Naive thymus-derived CD8-positive, alpha-beta T cell (primary cell): ENCODE measurements at places on chromosomes 2 and 18. TPM values are rescaled to one million over a fixed set of nuclear protein-coding genes. Genes with fewer than 3 reads are reported as not detected.

DSG3 gene
- polyA plus RNA-seq: not detected

GRCh38 chr2:1499033-1499795 lies 86.0 kb downstream of the TPO start:
- no peak for DNase-seq
- H3K36me3 ChIP-seq: no peaks in the 10 kb centered on the region
- no peaks in the 10 kb centered on the region for H3K27me3 ChIP-seq

GRCh38 chr2:1837458-1837857 lies 93.1 kb upstream of the PXDN start:
- no peaks in the 10 kb centered on the region for H3K4me1 ChIP-seq
- DNase-seq: no peak
- no peak overlapping the region for H3K27ac ChIP-seq

GRCh38 chr2:73225513-73226360 lies 7.3 kb downstream of the PRADC1 start:
- DNase-seq: no peak
- H3K4me3 ChIP-seq: no peak overlapping the region

GRCh38 chr18:54192900-54193299 lies 31.6 kb downstream of the MBD2 start:
- no peak overlapping the region for H3K27ac ChIP-seq
- H3K36me3 ChIP-seq: no peaks in the 10 kb centered on the region
- DNase-seq: no peak

DNA sequence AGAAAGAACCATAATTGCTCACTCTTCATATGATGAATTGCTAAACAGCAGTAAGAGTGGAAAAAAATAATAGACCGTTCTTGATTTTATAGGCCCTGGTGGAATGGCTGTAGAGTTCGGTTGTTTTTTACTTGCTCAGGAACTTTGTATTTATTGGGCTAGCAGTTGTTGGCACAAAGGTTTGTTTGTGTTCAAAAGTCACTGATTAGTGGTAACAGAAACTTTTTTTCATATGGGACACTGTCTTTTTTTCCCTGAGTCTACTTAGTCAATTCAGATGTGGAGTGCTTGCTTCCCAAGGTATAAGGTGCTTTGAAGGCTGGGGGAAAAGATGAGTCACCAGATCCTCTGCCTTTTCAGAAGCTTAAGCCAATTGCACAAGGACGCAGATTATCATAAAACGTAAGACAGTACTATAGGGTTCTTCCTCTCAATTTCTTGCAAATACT lies 25.8 kb downstream of the PHLPP1 start:
- DNase-seq: no peak
- H3K4me1 ChIP-seq: peaks cover 6% of the 10 kb centered on the region
- no peak overlapping the region for H3K4me3 ChIP-seq
- no peak overlapping the region for H3K27ac ChIP-seq

PCARE gene
- not detected for polyA plus RNA-seq

PIEZO2 gene
- polyA plus RNA-seq: not detected

- H3K27me3 ChIP-seq: peaks cover 2% of the 10 kb centered on the region
- DNase-seq: no peak
- H3K27ac ChIP-seq: no peak overlapping the region
- peak overlapping the region; percentile 1 for H3K4me3 ChIP-seq
Observed at GRCh38 chr2:6780765-6781274, 84.9 kb downstream of the CMPK2 start.

ALK gene
- not detected for polyA plus RNA-seq

IWS1 gene
- 12.4 TPM for polyA plus RNA-seq

FAM237A gene
- polyA plus RNA-seq: not detected

DNA sequence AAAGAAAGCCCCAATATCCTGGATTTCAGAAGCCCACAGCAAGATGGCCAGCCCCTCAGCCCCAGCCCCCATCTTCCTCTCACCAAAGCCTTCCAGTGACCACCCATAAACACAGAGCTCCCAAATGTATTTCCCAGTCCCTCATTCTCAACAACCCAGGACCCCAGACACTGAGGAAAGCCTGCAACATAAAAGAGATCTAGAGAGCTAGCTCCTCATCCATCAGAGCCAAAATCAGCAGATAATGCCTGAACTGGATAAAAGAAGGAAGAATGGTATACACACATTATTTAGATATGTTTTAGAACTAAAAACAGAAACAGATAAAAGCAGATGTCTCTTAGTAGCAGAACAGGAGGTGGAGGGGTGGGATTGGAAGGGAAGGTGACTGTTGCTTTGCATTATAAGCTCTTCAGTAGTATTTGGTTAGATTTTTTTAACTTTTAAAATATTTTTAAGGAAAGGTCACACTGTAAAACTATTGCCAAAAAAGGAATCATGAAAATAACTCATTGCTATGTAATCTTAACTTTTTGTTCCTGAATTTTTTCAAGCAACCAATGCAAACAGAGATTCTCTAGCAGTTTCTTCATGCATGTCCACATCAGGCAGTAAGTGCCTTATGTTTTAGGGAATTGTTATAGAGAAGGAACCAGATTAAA lies 144.2 kb upstream of the PKDCC start:
- no peaks in the 10 kb centered on the region for H3K4me1 ChIP-seq
- no peaks in the 10 kb centered on the region for H3K36me3 ChIP-seq
- no peak overlapping the region for H3K4me3 ChIP-seq
- H3K27me3 ChIP-seq: peaks cover 51% of the 10 kb centered on the region
- no peak for DNase-seq

TLX2 gene
- polyA plus RNA-seq: not detected

DNA sequence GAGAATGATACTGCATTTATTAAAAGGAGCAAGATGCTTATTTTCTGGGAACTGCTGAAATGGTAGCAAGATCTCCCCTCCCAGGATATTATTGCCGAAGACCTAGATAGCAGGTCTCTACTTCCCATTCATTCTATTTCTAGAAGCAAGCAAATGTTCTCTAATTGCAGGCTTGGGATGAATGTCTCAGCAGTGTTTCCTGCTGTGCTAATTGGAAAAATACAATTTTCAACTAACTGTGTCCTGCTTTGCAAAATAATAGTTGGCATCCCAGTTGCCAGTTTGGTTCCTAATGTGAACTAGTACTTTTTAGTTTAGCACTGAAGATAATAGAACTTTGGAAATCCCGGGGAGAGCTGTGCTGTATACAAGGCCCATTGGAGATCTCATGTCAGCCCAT lies 26.1 kb downstream of the SLC20A1 start:
- no peak for DNase-seq
- peaks cover 10% of the 10 kb centered on the region for H3K4me1 ChIP-seq

TMEM169 gene
- polyA plus RNA-seq: 0.73 TPM

DNA sequence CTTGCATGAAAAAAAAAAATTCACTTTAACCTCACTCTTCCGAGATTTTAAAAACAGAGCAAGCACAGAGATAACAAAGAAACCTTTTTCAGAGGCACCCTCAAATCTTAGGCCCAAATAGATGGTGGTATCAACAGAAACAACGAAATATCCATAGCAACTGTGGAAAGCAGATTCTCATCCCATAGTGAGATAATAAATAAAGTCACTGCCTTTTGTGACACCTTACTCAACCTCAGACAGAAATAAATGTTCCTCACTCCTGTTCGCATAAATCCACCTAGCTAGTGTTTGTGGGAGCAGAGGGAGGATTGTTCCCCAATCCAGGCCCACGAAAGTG lies 60.9 kb upstream of the RTN4 start:
- H3K27ac ChIP-seq: no peak overlapping the region
- no peaks in the 10 kb centered on the region for H3K27me3 ChIP-seq
- no peak overlapping the region for H3K4me3 ChIP-seq
